ENCODE measurements at places on chromosomes 2 and 18.

DNA sequence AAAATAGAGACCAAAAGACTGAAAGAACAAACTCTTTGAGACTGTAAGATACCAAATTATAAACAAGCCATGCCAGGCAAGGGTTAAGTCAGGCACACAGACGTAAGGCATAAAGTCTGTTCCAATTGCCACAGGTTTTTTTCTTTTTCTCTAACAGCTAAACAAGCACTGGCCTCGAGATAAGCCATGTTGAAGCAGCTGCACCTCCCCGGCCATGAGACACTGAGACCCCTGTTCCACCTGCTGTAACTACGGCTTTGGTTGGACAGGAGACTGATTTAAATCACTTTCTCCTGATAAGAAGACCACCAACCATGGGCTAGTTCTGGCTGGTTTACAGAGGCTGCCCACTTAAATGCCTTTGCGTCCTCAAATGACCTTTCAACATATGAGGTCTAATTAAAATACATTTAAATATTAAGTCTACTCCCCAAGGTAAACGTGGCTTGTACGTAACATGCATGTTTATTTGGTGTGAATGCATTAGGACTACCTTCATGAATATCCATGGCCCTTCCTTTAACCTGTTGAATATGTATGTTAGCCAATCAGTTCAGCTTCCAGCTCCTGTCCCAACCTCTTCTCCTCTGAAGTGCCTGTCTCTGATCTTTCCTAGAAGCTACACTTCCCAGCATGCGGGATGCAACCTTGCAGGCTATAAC lies 117.2 kb downstream of the CMPK2 start:
- DNase-seq: no peak

DNA sequence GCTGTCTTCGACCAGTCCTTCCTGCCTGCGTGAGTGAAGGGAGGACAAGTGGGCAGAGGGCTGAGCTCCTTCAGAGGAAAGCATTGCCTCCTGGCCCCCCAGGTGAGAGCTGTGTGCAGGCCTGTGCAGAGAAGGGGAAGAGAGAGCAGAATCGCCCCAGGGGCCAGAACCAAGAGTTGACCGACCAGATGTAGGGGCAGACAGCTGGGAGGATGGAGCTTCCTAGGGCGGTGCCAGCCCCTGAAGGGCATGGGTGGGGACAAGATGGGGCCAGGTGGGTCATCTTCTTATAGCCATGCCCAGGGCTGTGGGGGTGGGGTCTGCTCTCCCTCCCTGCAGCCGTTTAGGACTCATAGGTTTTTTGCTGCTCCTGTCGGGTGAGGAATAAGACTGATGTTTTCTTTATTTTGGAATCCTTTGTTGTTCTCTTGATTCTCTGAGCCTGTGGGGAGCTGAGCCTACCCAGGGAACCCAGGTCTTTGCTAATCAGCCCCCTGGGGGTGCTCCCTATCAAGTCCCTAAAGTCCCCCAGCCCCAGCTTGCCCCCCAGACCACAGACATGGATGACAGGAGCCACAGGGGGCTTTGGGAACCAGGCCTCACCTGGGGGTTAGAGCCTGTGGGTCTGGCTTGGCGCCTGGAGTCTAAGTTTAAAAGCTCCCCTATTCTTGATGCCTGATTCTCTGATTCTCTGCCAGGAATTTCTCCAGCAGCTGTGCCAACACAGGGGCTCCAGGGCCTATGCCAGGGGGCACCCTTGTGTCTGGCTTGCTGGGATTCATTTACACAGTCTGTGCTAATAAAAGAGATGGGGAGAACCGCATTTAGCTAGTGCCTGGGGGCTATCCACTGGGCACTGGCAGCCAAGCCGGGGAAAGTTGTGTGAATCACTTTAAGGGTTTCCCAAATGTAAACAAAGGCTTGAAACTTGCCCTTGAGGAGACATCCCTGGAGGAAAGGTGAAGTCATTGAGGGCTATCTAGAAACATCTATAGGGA lies 9.3 kb upstream of the EFHD1 start:
- DNase-seq: no peak

GRCh38 chr18:56248610-56249235 lies 389.7 kb downstream of the TXNL1 start:
- no peak for DNase-seq

GRCh38 chr2:42084231-42084671 lies 36.4 kb downstream of the PKDCC start:
- peak; percentile 93 for DNase-seq

- DNase-seq: no peak
Measured at GRCh38 chr2:240819858-240820606, at the start of gene KIF1A. KIF1A (minus strand) TSS chr2:240820219; CDS start chr2:240797752, 22,467 bp downstream.

GRCh38 chr2:221924576-221924975 lies 352.5 kb upstream of the EPHA4 start:
- DNase-seq: no peak

DNA sequence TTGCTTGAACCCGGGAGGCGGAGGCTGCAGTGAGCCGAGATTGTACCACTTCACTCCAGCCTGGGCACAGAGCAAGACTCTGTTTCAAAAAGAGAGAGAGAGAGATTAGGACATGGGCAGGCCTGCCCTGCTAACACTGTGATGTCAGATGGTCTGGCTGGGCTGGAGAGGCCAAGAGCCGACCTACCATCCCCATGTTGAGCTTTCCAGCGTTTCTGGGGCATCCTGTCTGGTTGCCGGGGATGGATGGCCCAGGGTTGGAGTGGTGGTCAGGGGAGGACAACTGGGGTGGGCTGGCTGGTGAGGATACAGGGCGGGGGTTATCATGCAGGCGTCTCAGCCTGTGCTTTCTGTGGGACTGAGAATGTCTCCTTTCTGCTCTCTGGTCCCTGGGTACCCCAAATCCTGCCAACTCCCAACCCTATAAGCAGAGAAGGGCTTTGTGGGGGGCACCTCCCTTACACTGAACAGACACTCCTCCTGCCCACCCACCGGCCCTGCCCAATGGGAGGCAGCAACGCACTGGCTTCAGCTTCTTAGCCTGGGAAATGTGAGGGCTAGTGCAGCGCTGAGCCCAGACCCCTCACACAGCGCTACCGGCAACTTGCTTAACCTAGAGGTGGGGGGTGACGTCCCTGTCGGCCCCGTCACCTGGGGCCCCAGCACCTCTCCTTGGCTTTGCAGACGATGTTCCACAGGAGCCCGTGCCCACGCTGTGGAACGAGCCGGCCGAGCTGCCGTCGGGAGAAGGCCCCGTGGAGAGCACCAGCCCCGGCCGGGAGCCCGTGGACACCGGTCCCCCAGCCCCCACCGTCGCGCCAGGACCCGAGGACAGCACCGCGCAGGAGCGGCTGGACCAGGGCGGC lies 5.4 kb downstream of the SNORC start:
- DNase-seq: no peak

GRCh38 chr2:73083886-73084800 lies 12.6 kb upstream of the SFXN5 start:
- DNase-seq: no peak

DNA sequence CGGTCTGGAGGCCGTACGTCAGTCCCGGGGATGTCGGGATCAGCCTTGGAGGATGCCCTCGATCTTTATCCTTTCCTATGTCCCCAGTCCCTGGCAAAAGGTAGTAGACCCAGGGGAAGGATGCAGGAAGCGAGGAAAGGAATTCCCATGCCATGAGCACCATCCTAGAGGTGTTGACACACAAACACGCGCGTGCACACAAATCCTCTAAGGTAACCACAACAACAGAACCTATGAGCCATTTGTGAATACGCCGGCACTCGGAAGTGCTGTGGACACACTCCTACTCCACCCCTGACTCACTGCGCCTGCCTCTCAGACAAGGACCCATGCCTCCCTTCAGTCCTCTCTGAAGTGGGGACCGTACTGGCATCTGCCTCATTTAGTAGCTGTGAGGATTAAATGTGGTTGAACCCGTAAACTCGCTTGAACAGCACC lies 11.3 kb upstream of the MLPH start:
- DNase-seq: no peak

DNA sequence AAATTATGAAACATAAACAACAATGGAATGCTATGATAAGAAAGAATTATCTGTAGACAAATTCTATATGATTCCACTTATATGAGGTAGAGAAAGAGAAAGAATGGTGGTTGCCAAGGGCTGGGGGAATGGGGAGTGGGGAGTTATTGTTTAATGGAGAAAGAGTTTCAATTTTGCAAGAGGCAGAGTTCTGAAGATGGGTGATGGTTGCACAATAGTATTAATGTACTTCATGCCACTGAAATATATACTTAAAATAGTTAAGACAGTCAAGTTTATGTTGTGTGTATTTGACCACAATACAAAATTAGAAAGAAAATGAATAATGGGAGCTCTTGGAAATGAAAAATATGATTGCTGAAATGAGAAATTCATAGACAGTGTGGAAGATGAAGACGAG lies 22.6 kb upstream of the FAM117B start:
- DNase-seq: no peak

DNA sequence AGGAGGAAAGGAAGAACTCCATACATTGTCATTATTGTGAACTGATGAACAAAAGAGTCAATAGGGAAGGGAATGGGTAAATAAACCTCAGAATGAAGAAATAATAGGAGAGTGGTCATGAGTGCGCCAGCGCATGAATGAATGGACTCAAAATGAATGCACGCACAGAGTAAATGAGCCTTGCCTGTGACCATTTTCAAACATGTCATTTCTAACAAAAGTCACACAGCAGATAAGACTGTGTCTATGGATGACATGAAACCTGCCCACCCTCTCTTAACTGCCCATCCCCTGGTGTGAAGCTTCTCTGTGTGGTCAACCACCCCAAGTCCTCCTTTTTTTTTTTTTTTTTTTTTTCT lies 121.1 kb upstream of the TEX51 start:
- DNase-seq: no peak

- DNase-seq: no peak
Measured at GRCh38 chr2:60570251-60570650, 16.8 kb upstream of the BCL11A start.

DNA sequence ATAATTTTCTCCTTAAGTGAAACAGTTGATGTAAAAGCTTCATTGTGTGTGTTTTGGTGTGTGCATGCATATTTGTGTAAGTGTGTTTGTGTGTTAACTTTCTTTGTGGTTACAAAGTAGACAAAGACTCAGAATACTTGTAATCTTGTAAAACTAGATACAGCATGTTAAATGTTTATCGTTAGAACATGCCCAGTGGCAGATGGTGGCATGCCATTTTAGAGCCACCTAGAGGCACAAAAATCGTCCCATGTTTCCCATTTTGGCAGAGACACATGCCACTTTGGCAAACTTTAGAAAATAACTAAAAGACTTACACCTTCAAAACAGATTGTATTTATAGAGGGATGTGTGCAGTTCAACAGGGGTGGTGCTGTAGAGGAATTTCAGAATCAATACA lies 224.1 kb downstream of the LRP1B start:
- no peak for DNase-seq

DNA sequence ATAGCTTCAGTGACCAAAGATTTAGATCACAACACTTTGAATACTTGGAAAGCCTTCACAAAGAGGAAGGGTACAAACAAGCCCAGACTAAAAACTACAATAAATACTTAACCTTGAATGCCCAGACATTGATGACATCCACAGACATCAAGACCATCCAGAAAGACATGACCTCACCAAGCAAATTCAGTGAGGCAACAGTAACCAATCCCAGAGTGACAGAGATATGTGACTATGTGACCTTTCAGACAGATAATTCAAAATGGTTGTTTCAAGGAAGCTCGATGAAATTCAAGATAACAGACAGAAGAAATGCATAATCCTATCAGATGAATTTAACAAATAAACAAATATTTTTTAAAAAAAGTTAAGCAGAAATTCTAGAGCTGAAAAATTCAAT lies 19.9 kb upstream of the EVA1A start:
- DNase-seq: no peak

- DNase-seq: no peak
Measured at GRCh38 chr2:63879876-63880433, 38.3 kb downstream of the UGP2 start.

DNA sequence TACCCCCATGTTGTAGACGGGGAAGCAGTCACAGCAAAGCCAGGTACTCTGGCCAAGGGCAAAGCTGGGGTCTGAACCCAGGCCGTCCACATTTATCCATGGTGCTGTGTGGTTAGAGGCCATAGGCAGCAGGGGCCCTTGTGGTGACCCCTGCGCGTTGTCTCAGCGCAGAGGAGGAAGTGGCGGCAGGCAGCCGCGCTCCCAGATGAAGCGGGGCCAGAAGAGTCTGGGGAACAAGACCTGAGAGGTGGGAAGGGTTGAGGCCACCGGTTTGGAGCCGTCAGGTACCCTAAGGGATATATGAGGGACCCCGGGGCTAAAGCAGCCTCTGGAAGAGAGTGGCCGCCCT lies 770 bp downstream of the ZNF396 start:
- no peak for DNase-seq

DNA sequence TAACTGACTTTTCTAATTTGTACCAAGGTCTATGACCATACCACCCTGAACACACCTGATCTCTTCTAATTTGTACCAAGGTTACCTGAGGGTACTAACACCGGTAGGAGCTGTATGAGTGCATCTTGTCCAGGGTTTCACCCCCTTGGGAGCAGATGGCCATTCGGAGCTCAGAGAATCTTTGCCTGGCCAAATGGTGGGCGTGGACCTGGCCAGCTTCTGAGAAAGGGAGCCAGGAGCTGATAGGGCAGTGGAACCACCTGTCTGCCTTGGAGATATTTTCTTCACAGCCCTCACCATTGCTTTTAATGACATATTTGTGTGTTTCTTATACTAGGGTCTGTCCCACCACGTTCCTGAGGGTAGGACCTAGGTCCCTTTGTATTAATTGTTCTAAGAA lies 188.9 kb downstream of the LDLRAD4 start:
- no peak for DNase-seq

DNA sequence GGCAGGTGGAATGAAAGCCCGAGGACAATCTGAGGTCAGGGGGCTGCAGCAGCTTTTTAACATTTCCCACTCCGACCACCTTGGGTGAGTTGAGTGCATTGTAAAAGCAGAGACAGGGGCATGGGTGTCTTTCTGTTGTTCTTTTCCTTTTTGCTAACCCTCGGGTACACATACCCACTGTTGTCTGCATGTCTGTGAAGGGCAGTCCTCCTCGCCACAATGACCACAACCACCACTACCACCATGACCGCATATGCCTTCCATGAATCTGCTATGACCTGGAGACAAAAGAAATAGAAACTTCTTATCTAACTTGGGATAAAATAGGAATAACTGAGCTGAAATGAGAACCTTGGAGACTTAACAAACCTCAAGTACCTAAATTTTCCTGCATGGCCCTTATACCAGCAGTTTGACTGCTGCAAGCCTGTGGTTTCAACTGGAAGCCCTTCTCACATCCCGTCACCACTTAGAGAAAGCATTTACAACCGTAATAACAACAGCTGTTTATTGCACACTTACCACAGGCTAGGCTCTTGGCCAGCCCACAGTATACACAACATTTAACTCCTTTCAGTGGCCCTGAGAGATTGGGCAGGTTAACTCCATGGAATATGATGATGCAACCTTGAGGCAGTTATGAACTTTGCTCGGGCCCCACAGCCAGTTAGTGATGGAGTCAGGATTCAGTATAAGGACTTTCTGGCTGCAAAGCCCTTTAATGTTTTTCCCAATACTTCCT lies 80.3 kb downstream of the GYPC start:
- no peak for DNase-seq

Measured in stromal cell of bone marrow (primary cell).